CD4-positive, alpha-beta memory T cell (primary cell): ENCODE measurements at places on chromosomes 1 and 21.
A peak's percentile ranks its signal among the peaks of the same experiment; 100 is the strongest.

DNA sequence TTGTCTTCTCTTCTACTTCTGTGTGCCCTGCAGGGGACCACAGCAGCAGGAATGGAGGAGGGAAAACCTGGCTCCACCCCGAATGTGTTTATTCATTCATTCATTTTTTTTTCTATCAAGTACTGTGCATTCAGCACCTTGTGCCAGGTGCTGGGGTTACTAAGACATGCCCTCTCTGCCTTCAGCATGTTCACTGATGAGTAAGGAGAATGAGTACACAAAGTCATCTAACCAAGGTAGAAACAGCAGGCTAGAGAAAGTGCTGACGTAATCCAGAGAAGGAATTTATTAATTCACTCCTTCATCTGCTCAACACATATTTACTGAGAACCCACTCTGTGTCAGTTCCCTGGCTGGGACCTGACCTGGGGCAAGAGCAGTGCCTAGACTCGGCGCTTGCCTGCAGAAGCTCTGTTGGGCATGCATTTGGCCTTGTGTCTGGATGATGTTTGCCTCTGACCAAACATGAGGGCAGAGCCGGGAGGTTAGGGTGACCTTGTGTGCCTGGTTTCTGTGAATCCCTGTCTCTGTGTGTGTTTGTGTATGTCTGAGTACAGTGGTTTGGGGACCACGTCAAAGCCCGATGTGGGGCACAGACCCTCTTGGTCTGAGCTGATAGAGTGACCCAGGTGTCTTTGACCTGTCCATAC is 3.3 kb upstream of the MYOG start:
- DNase-seq: no peak

- no peak for DNase-seq
These were observed 55.9 kb upstream of the PTGFRN start for GRCh38 chr1:116853680-116854402.

DNA sequence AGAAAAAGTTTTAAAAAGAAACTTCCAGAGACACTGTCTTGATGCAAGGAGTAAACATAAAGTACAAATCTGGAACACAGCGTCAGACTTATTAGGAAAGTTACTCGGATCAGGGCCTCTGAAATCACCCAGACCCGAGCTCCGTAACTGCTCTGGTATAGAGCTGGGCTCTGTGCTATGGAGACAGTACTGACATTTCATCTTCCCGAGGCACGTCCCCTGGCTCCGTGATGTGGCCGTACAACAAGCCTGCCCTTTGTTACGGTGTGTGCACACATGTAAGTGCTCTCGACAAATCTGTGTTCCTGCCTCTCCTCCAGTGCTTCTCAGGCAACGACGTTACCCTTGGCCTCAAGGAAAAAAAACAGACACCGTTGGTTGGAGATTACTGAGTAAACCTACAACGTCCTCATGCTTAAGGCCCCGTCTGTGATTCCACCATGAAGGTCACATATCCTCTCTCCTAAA is 107.0 kb upstream of the IRF2BP2 start:
- DNase-seq: no peak

DNA sequence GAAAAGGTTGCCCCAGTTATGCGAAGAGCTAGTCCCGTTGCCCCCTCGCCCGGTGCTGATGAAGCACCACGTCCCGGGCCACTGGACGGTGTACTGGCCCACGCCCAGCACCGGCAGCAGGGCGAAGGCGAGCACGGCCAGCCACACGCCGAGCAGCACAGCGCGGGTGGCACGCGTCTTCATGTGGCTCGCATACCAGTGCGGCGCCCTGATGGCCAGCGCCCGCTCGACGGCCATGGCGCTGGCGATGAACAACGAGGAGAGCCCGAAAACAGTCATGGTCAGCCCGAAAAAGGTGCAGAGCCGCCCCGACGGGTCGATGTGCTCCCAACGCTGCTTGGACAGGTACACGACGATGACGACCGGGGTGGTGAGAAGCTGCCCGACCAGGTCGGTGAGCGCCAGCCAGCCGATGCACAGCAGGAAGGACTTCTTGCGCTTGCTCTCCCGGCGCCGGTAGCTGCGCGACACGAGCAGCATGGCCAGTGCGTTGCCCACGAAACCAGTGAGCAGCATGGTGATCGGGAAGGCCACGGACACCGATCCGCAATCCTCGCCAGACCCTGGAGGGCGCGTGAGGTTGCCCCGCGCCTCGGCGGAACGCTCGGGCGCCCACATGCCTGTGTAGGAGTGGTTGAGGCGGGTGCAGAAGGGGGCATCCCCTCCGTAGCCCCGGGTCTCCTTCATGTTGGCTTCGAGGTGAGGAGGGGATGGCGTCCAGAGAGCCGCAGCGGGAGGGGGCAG is 553 bp downstream of the PTGER3 start:
- DNase-seq: peak; percentile 25

DNA sequence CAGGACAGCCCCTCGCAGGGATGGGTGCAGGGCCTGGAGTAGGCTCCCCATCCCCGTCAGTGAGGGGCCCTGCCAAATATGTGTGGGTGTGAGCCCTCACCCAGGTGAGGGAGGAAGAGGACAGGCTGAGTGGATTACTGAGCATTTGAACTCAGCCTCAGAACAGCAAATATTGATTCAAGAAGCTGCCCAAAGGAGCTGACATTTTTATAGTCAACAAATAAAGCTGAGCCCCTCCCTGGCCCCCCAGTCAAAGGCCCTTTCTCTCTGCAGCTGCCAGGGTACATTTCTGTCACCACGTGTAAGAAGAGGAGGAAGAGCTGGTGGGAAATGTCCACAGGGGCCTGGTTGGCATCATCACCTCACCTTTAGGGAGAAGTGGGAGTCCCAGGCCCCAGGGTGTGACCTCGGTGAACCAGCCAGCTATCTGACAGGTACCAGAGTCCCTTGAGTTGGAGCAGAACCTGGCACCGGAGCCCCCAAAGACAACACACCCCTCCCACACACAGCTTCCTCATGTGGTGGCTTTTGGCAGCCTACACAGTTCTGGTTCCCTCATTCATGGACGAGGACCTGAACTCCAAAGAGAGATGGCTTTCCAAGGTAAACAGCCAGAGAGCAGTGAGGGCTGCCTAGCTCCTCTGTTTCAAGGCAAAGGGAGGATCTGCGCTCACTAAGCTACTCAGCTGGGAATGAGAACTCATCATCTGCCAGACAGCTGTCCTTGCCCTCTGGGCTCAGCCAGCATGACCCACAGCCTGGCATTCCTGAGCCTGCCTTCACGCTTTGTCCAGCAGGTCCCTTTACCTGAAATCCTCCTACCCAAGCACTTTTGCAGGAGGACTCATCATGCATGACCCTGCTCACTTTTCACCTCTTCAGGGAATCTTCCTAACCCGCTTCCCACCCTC is 43.0 kb upstream of the TENT5C start:
- no peak for DNase-seq

DNA sequence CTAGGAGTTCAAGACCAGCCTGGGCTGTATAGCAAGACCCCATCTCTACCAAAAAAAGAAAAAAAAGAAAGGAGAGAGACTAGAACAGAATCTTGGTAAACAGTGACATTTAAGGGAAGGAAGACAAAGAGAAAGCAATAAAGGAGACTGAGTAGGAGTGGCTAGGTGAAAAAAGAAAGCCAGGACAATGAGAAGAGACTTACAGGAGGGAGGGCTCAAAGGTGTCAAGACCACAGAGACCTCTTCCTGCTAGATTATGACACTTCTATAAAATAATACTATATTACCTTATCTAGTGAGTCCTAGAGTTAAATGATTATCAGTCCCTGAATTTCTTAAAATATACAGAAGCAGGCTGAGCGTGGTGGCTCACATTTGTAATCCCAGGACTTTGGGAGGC is 10.1 kb upstream of the EPRS1 start:
- no peak for DNase-seq

GRCh38 chr1:157173900-157174410 is 35.8 kb upstream of the ETV3 start:
- no peak for DNase-seq

DNA sequence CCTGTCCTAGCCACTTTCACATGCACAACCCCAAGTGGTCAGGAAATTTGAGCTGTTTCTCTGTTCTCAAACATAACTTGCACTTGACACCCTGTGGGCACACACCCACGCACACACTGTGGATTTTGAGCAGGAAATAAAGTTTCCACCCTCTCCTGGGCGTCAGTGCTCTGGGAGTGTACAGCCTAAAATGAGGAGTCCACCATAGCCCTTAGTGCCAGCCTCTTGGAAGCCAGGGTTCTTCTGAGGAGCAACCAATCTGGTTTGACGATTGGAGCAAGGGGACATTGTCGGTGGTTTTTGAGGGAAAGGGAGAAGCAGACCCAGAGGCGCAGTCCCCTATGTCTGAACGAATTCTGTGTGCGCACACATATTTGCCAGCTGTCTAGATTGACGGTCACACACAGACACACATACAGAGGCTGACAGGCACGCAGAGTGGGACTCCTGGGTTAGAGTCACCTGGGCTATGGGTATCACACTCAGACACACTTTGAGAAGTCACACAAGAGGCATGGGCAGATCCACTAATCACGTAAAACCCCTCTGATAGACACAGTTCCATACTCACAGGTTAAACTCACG is 2.7 kb downstream of the DMBX1 start:
- no peak for DNase-seq

DNA sequence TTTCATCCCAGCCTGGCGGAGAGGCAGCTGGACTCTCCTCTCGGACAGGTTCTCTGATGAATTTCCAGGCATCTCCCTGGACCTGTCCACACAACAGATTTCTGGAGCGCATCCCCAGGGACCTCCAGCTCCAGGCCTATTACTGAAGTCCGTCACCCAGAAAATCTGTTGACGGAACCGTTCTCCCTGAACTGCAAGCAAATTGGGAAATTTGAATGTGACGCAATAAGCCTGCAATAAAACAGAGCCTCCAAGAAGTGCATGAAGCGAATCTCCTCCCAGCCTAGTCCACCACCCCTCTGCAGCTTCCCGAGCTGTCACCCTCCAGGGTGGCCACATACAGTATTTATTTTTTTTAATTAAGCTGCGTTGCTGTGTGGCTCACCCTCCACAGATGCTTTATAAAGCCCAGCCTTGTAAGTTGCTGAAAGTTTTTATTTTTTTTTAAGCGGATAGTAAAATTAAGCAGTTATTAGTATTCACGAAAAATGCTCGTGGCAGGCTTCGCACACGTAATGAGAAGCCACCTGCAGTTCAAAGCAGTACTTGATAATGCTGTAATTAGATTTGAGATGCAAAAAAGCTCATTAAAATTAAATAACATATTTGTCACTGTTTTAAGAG is 173.3 kb downstream of the CAMTA1 start:
- DNase-seq: no peak

- no peak for DNase-seq
These were observed 20.8 kb upstream of the EFNA1 start for GRCh38 chr1:155106862-155107261.

DNA sequence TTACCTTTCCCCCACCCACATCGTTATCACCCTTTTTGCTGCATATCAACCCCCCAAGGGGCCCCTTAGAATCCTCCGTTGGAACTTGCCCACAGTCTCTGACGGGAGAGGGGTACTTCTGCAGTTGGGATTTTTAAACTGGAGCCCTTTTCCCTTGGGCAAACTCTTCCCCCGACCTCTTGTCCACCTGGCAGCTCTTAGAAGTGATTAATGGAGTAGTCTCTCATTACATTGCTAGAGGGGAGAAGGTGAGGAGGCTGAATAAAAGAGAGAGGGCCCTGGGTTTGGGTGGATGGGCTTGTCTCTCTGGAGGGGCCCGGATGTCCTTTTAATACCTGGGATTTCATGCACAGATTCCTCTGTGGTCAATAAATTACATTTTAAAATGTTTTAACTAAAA is 27.2 kb upstream of the TSPAN2 start:
- no peak for DNase-seq

- no peak for DNase-seq
These were observed 7.6 kb downstream of the SIM2 start for GRCh38 chr21:36706482-36706852.

GRCh38 chr1:58437623-58438022 is 108.9 kb downstream of the OMA1 start:
- DNase-seq: no peak

GRCh38 chr1:166350490-166350889 is 183.7 kb upstream of the FAM78B start:
- DNase-seq: no peak

DNA sequence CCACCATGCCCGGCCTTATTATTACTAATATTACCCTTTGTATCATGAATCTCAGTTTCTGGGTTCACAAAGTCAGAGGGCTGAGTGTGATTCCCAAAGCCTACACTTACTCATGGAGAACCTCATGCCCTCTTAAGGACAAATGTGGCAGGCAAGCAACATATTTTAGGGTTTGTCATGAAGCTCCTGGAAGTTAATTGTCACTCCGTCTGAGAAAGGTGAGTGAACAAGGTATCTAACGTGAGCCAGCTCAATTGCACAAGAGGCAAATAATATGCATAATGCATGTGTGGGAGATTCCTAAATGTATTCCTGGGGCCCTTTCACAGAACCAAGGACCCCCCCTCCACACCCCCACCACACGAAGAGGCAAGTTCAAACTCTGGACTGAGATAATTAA is 10.1 kb upstream of the TIAM1 start:
- DNase-seq: no peak

- DNase-seq: no peak
These were observed 158.2 kb upstream of the RUNX1 start for GRCh38 chr21:35207322-35207721.

- DNase-seq: no peak
These were observed 6.8 kb downstream of the HCRTR1 start for GRCh38 chr1:31624309-31624708.

- DNase-seq: no peak
These were observed 71.6 kb upstream of the RGS18 start for GRCh38 chr1:192086644-192087043.

GRCh38 chr1:61387829-61388228 is 305.5 kb downstream of the NFIA start:
- no peak for DNase-seq

- DNase-seq: no peak
These were observed 10.9 kb upstream of the AURKAIP1 start for GRCh38 chr1:1385931-1386330.

DNA sequence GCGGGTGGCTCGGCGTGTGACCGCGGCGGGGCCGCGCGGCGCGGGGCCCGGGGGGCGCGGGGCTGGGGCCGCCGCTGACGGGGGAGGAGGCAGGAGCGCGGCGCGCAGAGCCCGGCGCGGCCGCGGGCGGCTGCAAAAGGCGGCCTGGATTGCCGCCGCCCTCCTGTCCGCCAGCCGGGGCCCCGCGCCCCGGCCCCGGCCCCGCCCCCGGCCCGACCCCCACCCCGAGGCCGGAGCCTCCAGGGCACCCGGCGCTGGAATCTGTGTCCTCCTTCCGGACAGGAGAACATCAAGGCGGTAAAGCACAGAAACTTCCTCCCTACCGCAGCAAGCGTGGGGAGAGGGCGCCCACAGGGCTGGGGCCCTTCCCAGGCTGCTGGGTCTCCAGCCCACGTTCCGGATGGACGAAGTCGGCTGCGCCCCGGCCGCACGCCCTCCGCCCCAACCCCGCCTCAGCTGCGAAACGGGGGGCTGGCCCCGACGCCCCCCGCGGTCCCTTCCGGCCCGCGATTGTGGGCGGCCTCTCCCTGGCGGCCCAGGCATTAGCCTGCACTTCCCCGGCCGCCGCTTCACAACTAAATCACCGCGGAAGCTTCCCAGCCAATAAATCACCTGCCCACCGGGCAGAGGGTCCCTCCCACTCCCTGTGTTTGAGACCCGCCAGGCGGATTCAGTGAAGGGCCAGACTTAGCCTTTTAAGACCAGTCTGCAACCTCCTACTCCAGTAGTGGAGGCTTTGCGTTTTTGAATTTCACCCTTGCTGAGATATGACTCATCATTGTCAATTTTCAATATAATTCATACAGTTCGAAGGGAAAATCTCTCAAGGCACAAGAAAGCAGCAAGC is 106.0 kb downstream of the SLC45A1 start:
- peak; percentile 49 for DNase-seq

GRCh38 chr1:46451948-46452930 is 37.4 kb upstream of the DMBX1 start:
- no peak for DNase-seq
